Suppressor macrophage (primary cell): ENCODE measurements at places on chromosomes 6 and 20.

- no peak for DNase-seq
These were observed 65.6 kb downstream of the CAP2 start for GRCh38 chr6:17458966-17459365.

GRCh38 chr6:45420909-45421708 is 43.4 kb upstream of the SUPT3H start:
- no peak for DNase-seq

DNA sequence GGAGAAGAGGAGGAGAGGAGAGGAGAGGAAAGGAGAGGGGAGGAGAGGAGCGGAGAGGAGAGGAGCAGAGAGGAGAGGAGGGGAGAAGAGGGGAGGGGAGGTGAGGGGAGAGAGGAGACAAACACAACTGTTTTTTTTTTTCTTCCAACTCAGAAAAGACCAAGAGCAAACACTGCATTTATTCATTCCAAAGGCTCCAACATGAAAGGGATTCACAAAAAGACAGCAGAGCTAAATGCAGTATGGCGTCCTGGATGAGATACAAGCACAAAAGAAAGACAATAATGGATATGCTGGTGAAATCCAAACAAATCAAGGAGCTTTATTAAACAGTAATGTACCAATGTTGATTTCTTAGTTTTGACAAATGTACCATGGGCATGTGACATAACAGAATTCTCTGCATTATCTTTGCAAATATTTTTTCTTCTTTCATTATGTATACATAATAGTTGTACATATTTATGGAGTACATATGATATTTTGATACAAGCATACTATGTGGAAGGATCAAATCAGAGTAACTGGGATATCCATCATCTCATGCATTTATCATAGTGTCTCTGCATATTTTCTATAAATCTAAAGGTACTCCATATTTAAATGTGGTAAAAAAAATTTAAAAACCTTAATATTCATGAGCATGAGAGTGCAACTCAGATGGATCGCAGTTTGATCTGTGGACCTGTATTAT is 204.6 kb downstream of the CBLN4 start:
- DNase-seq: no peak

DNA sequence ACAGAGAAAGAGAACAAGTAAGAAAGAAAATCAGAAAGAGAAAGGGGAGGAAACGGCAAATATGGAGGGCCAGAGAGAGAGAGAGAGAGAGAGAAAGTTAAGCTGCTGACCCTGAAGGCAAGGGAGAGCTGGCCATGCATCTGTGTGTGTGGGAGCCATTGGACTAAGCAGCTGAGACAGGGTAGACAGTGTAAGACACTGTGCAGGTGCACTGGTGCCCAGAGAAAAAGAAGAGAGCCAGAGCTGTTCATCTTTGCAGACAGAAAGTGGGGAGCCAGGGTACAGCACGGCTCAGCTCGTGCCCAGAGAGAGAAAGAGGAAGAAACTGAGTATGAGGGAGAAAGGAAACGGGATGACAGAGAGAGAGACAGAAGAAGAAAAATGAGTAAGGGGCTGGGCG is 24.2 kb upstream of the ZNF318 start:
- peak; percentile 29 for DNase-seq

DNA sequence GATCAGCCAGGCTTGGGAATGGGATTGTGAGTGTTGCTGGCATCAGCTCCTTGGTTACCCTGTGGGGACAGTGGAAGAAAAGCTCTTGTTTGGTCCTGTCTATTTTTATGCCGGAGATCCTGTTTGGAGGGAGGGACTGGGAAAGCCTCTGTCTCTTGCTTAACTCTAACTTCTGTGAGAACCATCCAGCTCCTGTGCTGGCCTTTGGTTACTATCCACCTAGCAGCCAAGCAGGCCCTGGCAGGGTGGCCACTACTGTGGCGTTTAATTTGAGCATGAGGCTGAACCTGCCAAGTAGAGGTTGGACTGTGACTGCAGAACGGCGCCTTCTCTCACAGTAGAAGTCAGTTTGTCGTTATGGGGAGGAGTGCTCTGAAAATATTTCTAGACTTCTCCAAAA is 193.3 kb downstream of the UTRN start:
- DNase-seq: no peak

DNA sequence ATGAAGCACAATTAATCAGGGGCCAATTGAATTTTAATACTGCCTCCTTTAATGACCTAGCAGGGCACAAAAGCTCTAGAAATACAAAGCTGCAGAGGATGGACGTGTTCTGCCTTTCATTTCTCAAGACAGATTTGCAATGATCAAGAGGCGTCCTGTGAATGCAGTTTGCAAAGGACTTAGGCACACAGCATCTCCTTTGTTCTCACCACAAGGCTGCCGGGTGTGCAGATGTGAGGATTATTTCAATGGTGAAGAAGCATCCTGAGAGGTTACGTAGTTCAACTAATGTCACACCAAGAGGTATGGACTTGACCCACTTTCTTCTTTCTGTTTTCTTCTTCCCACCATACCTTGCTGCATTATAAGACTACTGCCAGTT is 42.9 kb upstream of the SPTLC3 start:
- no peak for DNase-seq

DNA sequence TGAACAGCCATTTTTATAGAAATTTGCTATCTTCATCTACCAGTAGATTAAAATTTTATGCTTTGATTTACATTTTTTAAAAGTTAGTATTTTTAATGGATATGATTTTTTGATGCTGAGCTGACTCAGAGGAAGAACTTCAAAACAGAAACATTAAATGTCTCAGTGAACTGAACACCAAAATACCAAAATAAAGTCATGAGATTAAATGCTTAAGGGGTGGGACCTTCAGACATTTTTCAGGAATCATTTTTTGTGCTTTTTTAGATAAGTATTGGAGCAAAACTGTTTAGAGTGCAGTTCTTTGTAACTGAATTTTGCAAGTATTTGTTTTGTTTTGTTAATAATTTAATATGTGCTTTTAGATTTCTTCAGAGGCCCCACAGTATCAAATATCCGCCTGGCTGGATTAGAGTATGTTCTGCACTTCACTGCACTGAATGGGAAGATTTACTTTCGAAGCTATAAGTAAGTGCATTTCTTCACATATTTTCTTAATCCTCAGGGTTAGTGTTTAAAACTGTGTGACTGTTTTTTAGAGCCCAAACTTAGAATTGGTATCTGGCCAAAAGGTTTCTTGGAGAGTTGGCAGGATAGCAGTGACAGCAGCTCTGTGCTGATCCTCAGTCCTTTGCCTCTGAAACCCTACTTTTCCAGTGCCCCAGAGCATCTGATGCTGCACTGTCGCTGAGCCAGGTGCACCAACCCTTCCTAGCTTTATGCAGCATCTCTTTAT is 33.7 kb downstream of the RPF2 start:
- DNase-seq: no peak

DNA sequence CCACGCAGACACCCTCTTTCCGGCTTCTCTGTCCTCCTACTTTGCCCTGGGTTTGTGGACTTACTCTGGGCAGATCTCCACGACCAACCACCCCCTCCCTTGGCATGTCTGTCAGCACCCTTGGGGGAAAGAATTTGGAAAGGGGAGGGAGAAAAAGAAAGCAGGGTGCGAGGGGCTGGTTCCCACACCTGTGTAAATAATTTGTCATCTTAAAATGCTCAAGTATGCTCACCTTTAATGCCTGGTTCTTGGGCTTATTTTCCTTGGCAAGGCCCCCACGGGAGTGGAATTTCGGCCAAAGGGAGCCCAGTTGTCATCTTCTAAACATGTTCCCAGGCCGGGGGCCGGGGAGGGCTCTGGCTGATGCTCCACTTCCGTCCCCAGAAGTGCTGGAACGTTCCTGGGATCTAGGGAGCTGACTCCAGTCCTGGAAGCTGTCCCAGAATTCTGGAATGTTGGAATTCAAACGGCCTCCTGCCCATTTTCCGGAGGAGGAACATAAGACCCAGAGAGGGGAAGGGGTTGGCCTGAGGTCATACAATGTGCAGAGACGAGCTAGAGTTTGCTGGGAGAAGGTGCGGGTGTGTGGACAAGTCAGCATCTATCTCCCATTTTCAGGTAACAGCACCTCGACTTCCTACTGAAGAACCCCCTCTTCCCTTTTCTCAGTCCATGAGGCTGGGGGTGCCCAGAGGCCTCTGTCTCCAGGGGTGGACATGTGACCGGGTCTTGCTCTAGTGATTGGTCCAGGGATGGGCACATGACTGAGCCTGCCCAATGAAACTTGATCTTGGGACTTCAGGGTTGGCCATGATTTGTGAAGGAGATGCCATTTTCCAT is 122.3 kb downstream of the CEBPB start:
- DNase-seq: no peak

- DNase-seq: no peak
These were observed at the start of gene HNF4A for GRCh38 chr20:44355498-44356352. TSS of gene HNF4A (plus strand) at chr20:44355699. CDS start at chr20:44355805, 106 bp downstream.

GRCh38 chr6:14620522-14620921 is 502.9 kb downstream of the CD83 start:
- DNase-seq: no peak

GRCh38 chr6:46760925-46761324 is 14.2 kb downstream of the ANKRD66 start:
- DNase-seq: peak; percentile 84

- DNase-seq: peak; percentile 88
These were observed 2.6 kb downstream of the TAGAP start for GRCh38 chr6:159042003-159042825.
